ENCODE measurements at places on chromosomes 7 and 10.

DNA sequence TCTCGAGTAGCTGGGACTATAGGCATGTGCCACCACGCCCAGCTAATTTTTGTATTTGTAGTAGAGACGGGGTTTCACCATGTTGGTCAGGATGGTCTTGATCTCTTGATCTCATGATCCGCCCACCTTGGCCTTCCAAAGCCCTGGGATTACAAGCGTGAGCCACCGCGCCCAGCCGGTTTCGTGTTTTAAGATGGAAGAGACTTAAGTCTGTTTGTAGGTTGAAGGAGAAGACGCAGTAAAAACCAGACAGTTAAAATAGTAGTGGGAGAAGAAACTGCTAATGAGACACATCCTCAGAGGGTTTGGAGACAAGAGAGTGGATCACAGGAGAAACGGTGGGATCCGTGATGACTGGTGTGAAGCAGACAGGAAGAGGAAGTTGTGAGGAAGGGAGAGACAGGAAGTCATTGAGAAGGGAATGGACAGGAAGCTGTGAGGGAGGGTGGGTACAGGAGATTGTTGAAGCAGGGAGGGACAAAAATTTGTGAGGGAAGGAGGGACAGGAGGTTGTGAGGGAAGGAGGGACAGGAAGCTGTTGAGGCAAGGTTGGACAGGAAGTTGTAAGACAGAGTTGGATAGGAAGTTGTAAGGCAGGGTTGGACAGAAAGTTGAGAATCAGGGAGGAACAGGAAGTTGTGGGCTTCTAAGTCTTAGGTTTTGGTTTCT, 115.5 kb downstream of the WDFY4 start:
- no peak for DNase-seq

DNA sequence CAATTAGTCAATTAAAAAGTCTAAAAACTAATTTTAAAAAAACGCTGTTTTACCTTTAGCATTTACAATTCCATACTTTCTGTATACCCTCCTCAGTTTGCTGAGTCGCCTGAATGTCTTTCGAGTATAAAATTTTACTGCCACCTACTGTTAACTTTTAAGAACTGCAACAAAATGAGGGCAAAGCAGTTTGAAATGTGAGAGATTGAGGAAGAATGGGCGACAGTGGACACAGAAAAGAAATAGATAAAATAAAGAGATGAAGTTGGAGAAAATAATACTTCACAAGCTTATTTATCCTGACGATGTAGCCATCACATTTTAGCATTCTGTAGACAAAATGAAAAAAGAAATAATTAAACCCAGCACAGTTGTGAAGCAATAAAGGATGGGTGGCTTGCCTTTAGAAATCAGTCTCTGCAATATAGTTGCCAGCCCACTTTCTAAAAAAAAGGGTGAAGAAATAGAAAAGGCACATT, 110.8 kb upstream of the PTN start:
- peak; percentile 54 for DNase-seq

GRCh38 chr10:75650648-75651047, 219.2 kb downstream of the LRMDA start:
- no peak for DNase-seq

DNA sequence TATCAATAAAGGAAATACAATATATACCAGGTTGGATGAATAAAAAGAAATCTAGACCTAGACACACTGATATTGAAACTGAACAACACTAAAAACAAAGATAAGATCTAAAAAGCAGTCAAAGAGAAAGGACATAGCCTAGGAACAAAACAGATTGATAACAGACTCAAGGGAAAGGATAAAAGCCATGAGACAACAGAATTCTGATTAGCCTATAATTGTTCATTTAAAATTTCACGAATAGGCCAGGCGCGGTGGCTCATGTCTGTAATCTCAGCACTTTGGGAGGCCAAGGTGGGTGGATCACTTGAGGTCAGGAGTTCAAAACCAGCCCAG, 48.4 kb upstream of the FHIP2A start:
- DNase-seq, result no peak

GRCh38 chr10:76839276-76839675, 798.3 kb downstream of the KCNMA1 start:
- no peak for DNase-seq
